Right ventricle myocardium inferior (tissue), 1 donor: ENCODE measurements at places on chromosomes 1 and 21.

DNA sequence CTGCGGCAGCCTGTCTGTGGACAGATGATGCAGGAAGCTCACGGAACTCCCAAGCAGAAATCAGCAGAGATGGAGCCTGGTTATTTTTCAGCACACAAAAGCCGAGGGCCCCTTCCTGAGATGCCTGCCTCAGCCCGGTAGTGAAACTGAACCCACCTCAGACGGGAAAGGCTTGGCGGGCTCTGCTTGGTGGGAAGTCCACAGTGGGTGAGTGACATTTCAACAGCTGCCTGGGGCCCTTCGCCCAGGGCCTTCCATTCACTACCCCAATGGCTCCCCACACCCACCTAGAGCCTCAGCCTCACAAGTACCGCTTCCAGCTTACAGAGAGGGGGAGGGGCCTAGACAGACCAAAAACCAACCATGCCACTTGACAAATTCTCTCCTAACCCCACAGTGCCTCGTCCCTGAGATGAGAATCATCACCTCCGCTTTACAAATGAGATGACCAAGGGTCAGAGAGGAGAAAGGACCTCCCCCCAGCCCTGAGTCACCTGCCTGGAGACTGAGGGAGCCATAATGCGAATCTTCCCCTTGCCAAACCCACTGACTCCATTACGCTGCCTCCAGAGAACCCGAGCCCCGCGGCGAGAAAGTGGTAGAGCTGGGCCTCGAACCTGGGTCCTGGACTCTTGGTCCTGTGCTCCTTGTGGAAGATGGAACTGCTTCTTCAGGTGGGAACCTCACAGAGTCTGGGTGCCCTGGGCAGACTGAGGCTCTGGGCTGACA lies 3.4 kb upstream of the ECE1 start:
- DNase-seq: no peak

DNA sequence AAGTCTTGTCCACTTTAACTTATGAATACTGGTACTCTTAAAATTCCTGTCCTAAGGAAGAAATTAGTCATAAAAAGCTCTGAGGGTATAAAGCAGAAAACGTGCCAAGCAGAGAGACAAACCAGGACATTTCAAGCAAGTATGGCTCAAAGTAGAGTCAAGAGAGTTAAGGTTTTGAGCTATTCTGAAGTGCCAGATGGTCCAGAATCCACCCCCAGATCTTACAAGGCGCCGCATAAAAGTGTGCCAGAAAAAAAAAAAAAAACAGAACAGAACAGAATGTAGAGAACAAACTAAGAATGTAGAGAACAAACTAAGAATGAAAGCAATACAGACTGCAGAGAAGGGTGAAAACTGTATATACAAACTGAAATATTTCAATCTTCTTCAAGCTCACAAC lies 12.5 kb downstream of the EPS15 start:
- DNase-seq: no peak

- DNase-seq: no peak
Measured at GRCh38 chr1:114032271-114033215, 53.3 kb downstream of the OLFML3 start.

DNA sequence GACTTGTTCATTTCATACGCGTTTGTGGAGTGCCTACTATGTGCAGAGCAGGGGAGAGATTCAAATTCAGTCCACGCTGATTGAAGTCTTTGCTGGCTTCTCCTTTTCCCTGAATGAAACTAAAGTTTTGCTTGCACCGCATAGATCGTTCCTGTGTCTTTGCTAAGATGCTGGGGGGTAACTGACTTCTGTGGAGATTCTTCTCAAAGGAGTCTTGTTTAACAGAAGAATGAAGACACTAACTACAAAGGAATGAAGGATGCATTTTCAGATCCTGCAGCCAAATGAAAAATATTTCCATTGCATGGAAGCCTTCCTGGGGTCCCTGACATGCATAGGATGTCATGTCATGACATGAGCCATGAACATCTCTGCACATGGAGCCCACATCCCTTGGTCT lies 26.9 kb upstream of the H6PD start:
- no peak for DNase-seq

DNA sequence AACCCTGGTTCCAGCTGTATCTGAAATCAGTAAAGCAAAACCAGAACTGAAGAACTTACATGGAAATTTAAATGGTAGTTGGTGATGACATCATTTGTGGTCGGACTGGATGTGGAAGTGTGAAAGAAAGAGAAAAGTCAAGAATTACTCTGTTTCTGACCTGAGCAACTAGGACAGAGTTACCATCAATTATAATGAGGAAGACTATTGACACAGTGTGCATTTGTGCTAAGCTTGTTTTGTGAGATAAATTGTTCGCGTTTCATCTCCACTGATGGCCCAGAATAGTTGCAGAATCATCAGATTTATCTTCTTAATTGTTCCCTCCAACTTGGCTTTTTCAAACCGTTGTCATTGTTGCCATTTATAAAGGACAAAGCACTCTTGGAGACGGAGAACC lies 410.6 kb upstream of the DEPDC1 start:
- DNase-seq: no peak

DNA sequence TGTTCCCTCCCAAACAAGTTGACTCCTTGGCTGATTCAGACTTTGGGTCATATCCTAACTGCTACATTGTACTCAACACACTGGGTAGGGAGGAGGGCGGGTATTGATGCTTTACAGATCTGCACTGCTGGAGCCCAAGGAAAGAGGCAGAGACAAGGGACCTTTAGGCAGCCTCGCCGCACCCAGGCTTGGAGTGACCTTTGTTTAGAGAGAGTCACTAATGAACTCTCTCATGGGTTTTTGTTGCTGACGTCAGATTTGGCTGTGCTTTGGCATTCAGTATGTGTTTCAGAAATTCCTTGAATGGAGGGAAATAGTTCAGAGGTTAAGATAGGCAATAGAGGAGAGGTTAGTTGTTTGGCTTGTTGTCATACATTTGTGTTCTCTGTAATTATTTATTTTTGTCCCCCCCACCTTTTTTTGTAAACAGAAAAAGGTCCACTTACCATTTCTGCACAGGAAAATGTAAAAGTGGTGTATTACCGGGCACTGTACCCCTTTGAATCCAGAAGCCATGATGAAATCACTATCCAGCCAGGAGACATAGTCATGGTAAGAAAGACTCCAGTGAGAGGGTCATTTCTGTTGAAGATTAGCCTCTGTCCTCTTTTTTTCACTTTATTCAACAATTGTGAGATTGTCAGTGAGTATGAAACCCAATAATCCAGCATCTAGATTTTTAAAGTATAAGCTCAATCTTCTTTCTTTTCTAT lies 116.1 kb downstream of the ATP5PO start:
- DNase-seq: peak; percentile 81

GRCh38 chr1:214551436-214552173 lies at the start of gene PTPN14:
Gene PTPN14, minus strand, starts transcription at chr1:214551602. Its CDS starts 86,799 bp downstream, at chr1:214464803.
- DNase-seq: peak; percentile 90

- no peak for DNase-seq
Measured at GRCh38 chr1:19198820-19199219, 11.2 kb downstream of the UBR4 start.

GRCh38 chr1:56644064-56644918 lies 823 bp upstream of the PRKAA2 start:
- DNase-seq: no peak

GRCh38 chr1:235999259-235999925 lies 65.5 kb downstream of the NID1 start:
- no peak for DNase-seq

GRCh38 chr21:39502631-39503030 lies 50.9 kb downstream of the SH3BGR start:
- no peak for DNase-seq

GRCh38 chr1:175183586-175183985 lies 9.0 kb downstream of the KIAA0040 start:
- no peak for DNase-seq

GRCh38 chr1:17851056-17851455 lies 95.9 kb downstream of the ACTL8 start:
- no peak for DNase-seq

DNA sequence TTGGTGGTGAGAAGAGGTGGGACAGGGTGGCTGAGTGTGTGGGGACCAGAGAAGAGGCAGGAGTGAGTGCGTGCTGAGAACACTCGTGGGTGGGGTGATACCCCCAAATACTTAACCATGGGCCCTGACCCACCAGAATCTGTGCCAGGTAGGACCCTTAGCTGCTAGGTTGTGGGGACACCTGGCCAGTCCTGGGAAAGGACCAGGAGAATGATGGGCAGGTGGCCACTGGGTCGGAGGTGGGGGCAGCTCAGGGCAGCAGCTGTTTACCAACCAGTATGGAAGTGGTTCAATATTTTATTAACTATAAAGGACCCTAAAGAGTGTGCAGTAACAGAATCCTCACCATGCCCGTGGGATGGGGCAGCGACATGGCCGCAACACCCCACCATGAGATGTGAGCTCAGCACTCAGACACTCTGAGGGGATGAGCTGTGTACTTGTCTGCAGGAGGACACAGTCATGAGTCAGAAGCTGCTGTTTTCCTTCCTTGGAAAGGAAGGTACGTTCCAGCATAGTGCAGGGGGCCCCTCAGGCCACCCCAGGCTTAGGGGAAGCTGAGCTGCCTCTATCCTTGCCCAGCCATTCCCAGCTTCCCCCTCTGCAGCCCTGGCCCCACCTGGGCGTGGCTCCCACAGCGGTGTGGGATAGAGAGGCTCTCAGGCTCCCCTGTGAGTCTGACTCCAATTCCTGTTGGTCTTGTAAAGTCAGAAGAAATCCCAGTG lies 25.4 kb downstream of the TEX35 start:
- DNase-seq: no peak

GRCh38 chr1:110282395-110282794 lies 56.8 kb upstream of the RBM15 start:
- DNase-seq: no peak

DNA sequence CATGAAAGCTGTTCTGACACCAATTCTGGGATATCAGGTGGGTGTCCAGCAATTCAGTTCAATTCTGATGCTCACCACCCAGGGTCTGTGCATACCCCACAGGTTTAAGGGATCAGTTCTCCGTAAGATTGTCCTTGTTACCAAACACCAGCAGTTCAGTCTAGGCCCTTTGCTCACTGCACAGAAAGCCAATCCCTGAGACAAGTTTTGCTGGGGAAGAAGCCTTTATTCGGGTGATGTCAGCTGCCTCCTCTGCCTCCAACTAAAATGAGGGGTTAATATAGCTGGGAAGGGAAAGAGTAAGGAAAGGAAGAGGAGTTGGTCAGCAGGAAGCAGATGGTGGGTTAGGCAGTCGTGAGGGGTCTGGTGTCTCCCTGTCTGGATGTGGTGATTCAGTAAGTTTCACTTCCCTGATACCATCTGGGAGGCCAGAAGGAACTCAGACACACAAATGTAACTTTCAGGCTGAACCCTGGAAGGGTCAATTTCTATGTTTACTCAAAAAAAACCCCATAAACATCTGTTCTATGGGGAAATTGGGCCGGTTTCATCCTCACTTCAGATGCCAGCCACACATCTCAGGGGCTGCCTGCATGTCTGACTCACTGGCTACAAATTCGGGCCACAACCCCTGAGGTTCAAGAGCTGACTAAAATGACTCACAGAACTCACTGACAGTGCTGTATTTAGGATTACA lies 83.3 kb upstream of the PGBD5 start:
- no peak for DNase-seq

DNA sequence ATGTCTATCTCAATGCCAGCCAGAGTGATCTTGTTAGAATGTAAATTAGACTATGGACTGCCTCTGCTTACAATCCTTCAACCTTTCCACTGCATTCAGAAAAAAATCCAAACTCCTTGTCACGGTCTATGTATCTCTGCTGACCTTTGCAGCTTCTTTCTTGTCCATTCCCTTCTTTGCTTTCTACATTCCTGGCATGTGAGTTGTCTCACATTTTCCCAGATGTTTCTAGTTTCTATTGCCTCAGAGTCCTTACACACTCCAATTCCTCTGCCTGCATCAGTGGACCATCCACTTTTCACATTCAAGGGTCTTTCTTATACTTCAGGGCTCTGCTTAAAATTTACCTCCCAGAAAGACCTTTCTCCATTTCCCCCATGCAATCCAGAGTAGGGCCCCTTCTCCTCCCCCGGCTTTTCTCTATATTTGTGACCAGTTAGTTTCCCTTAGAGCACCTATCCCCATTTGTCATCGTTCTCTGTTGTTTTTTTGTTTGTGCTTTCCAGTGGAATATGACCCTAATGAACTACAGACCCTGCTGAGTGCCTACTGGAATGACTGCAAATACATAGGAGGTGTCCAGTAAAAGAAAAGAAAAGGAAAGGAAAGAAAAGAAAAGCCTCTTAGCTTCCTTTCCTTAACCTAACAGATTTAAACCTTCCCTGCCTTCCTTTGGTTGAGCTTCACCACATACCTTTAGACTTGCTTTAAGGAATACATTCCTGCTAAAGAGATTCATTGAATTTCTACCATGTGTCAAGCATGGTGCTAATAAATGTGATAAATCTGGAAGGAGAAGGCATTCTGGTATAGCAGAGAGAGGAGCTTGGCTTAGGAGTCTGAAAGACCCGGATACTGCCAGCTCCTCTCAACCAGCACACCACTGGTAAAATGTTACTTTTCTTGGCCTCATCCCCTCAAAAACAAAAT lies 102.0 kb downstream of the DIRAS3 start:
- DNase-seq: no peak

DNA sequence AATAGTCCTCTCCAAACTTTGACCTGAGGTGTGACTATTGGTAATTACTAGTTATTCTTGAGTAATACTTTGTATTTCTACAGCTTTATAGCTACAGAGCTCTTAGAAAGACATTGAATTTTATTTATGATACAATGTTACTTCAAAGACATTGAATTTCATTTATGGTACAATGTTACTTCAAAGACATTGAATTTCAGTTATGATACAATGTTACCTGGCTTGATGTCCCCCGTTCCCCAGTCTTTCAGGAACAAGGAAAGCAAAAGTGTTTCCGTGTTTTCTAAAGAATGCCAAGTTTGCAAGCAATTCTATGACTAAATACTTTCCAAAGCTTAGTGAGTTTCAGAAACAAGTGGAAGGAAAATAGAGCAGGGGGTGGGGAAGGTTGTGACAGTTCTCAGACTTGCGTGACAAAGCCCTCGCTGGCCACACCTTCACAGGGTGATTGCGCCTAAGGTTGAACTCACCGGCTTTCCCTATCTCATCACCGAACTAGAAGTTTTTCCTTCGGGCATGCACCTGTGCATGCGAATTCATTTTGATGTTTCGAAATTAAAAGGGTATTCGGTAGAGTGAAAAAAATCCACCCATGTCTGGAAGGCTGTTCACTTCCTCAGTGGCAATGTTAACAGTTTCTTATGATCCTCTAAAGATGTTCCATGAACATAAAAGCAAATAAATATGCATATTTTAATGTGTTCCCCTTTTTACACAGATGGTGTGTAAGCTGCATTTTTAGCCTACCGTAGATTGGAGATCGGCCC lies 909 bp upstream of the PAXBP1 start:
- DNase-seq: peak; percentile 58

- no peak for DNase-seq
Measured at GRCh38 chr1:96048572-96049212, 672.9 kb upstream of the PTBP2 start.

- no peak for DNase-seq
Measured at GRCh38 chr1:160260406-160261382, 1.7 kb downstream of the DCAF8 start.

GRCh38 chr1:168079761-168080160 lies 57.0 kb downstream of the GPR161 start:
- no peak for DNase-seq

DNA sequence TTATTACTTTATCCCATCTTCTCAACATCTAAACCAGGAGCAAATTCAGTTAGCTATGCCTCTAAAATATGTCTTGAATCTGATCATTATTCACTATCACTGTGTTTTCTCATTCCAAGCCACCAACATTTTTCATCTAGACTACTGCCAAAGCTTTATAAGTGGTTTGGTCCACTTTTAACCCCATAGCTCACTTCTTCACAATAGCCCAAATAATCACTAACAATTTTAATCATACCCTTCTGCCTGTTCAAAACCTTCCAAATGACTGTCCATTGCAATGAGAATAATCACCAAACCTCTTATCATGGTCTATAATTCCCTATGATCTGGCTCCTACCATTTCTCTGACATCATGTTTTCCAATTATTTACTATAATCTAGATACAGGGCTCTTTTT lies 149.8 kb upstream of the ZNHIT6 start:
- no peak for DNase-seq
